ENCODE measurements at places on chromosomes 4 and X. TPM values are rescaled to one million over a fixed set of nuclear protein-coding genes. Genes with fewer than 3 reads are reported as not detected.

Gene OTC
- not detected for total RNA-seq

Gene CPLX1
- 0.22 TPM for total RNA-seq

Gene ZFP42
- not detected for total RNA-seq

Gene SH3RF1
- total RNA-seq = 54.5 TPM

Gene CT45A1
- not detected for total RNA-seq

Gene IL13RA2
- total RNA-seq = 5.4 TPM

Gene AFM
- total RNA-seq = not detected

Gene ART3
- not detected for total RNA-seq

Gene TCEAL7
- total RNA-seq = 12.7 TPM

Gene F11
- not detected for total RNA-seq

Gene AFP
- total RNA-seq = 2.9 TPM

Gene CPE
- total RNA-seq = not detected

Gene GC
- total RNA-seq = not detected
